Stimulated activated CD4-positive, alpha-beta T cell treated with anti-CD3 and anti-CD28 coated beads, TNF-alpha, amount 100 ng/mL, for 4 hours (primary cell): ENCODE measurements at places on chromosomes 1 and 21.

- DNase-seq: no peak
These were observed 21.3 kb downstream of the DENND2C start for GRCh38 chr1:114648503-114648902.

DNA sequence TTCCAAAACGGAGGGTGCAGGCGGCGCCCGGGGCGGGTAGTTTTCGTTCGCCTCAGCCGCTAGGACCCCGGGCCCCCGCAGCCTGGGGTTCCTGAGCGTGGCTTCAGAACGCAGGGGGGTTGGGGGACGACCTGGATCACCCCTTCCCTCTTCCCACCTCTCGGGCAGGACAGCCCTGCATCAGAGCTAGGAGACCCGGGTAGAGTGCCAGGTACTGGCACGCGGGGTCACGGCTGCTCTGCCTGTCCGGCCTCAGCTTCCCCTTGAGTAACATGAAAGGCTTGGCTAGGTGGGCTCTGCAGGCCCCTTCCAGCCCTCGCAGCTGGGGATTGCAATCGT lies 484 bp downstream of the DFFB start:
- DNase-seq: no peak

DNA sequence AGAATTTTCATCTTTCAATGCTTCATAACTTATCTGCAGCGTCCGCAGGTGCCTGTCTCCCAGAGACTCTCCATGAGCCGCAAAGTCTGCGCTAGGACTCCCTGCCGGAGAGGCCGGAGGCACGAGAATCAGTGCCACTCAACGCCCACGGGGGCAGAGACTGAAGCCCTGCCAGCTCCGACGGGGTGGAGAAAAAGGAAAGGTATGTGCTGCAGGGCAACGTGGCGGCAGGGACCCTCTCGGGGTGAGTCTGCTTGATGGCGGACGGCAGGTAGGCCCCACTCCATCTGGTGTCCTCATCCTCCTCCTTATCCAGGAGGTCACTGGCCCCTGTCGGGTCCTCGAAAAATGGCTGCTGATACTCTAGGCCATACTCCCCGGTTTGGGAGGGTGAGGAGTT lies 21.9 kb upstream of the MRPS14 start:
- no peak for DNase-seq

DNA sequence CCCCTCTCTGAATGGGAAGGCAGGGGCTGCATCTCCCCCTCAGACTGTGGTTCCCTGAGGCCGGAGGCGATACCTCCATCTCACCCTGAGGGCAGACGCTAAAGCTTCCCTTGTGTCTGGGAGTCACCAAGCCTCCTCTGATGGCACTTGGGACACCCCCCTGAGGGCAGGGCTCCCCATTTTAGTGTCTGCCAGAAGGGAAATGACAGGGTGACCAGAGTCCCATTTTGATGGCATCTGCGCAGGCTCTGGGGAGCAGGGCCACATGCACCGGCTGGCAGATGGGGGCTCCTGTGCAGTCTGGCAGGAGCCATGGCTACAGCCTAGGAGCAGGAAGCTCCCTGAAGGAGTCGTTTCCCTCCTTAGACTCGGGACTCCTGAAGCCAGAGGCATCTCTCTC lies 1.7 kb downstream of the S100A2 start:
- no peak for DNase-seq

DNA sequence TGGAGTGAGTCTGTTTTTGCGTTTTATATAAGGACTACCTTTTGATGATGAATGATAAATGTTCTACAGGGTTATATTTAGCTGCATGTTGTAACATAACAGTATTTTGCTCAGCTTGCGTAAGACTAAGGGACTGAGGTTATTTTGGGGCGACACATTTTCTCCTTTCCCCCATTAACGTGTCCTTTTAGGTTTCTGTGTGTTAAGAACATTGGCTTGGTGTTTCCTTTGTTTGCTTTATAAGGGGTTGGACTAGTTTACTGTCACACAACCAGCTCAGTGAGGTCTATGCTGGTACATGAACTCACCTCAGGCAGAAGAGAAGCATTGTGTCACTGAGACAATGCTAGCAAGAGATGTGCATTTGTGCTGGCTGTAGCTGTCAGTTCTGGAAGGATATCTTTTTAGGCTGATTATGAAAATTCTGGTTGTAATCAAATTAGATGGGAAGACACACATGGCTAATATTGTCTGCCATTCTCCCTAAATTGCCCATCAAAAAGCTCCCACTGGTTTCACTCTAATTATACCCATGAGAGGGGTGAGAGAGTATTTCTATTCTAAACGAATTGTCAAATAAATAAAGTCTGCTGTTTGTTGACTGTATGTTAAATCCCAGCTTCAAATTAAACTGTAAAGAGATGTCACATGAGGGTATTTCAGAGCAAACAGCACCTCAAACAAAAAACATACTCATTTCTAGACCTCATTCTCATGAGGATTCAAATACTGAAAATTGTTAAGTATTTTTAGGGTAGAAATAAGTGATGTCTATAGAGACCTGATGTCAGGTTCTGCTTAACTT lies 62.6 kb downstream of the CDC14A start:
- DNase-seq: no peak

- no peak for DNase-seq
These were observed 64.7 kb upstream of the ANGPTL1 start for GRCh38 chr1:178935610-178936009.

- DNase-seq: no peak
These were observed 37.4 kb upstream of the WASF2 start for GRCh38 chr1:27527223-27527889.

DNA sequence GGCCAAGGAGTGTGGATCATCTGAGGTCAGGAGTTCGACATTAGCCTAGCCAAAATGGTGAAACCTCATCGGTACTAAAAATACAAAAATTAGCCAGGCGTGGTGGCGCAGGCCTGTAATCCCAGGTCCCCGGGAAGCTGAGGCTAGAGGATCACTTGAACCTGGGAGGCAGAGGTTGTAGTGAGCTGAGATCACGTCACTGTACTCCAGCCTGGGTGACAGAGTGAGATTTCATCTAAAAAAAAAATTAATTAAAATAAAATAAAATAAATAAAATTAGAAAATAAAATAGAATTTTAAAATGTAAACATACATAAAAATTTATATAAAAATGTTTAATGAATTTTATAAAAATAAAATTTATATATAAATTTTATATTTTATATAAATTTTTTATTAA lies 5.8 kb upstream of the VPS26C start:
- no peak for DNase-seq

DNA sequence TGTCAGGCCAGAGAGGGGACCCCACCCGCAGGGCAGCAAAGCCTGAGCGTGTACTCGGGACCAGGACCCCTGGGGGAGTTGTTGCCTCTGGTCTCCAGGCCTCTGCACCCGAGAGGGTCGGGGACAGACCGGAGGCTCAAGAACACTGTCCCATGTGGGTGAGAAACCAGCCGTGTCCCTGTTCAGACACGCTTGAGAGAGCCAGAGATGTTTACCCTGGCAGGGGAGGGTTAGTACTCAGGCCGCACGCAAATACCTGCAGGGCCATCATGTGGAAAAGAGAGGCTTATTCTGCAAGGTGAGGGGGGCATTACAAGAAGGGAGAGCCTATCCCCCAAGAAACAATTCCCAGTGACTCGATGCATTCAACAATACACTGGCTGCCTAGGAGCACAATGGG lies 74.0 kb upstream of the ARHGEF16 start:
- no peak for DNase-seq

DNA sequence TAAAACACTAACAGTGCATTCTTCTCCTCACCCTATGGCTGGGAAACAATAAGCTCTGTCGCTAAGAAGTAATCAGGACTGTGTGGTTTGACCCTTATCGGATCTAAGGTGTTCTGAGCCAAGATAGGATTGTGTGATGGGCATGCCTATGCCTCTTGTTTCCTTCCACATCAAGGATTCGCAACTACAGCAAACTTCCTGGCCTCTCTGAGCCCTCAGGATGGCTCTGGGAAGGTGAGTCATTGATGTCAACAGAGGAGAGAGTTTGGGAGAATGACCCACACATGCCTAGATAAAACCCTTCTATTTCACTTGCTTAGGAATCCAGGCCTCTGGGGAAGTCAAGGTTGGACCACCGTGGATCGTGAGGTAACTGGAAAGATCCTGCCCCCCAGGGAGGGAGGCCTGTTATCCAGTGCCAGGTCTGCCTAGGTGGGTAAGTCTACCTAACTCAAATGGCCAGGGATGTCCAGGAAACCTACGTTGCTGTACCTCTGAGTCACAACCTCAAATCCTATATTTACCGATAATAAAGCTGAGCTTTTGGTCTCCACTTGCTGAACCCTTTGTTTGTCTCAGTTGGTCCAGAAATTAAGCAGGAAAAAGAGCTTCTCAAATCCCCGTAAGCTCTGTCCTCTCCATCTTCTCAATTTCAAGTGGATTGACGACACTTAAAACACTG lies 27.4 kb downstream of the TIAM1 start:
- DNase-seq: no peak

DNA sequence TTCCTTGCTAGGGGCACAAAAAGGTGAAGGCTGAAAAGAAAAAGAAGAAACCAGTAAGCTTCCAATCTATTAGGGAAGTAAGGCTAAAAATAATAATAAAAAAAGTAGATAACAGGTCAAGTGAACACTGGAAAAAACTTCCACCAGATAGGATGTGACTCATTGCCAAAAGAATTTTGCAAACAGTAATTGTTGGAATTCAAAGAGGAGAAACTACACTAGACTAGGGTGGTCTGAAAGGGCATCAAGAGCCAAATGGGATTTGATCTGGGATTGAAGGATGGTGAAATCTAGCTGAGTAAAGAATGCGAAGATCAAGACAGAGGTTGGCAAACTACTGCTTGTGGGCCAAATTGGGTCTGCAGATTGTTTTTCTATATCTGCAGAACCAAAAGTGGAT lies 6.0 kb upstream of the ST6GALNAC3 start:
- no peak for DNase-seq

DNA sequence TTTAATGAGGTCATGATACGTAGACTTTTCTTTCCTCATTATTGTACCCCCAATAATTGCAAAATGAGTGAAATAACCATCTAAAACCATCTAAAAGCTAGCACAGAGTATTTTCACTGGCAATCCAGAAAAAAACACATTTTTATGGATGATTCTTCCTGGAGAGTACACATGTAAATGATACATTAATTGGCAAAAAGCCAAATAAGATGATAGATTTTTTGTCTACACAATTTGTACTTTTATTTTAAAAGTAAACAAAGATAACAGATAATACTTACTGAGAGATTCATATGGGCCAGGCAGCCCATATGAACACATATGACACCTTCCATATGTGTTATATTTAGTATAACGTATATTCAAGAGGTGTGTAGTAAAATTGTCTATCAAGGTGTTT lies 2.5 kb upstream of the KRTAP19-7 start:
- no peak for DNase-seq

DNA sequence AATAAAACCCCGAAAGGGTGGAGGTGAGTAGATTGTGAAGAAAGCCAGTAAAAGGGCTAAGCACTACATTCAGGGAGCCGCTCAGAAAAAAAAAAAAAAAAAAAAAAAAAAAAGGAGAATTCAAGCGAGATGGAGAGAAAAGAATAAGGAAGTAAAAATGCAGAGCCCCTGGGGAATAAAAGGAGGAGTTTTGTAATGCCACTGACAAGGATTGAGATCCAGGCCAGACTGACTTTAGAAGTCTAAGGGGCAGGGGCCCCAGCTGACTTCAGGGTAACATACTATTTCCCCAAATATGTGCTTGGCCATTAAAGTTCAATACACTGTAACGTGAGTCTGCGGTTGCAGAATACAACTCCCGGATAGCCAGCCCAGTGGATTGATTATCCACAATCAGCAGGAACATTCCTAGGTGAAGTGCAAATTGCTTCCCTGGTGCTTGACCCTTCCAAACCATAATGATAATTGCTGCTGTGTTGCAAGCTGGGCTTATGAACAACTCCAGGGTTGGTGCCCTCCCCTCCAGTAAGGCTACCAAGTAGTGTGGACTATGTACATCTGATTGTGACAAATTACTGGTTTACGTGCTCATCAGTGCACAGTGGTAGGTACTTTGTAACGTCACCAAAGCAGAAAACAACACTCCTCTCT lies 30.7 kb upstream of the RRP15 start:
- DNase-seq: no peak

- no peak for DNase-seq
These were observed 98.7 kb downstream of the OBSCN start for GRCh38 chr1:228306275-228307217.

- DNase-seq: no peak
These were observed 16.3 kb downstream of the PHGDH start for GRCh38 chr1:119727991-119728390.

DNA sequence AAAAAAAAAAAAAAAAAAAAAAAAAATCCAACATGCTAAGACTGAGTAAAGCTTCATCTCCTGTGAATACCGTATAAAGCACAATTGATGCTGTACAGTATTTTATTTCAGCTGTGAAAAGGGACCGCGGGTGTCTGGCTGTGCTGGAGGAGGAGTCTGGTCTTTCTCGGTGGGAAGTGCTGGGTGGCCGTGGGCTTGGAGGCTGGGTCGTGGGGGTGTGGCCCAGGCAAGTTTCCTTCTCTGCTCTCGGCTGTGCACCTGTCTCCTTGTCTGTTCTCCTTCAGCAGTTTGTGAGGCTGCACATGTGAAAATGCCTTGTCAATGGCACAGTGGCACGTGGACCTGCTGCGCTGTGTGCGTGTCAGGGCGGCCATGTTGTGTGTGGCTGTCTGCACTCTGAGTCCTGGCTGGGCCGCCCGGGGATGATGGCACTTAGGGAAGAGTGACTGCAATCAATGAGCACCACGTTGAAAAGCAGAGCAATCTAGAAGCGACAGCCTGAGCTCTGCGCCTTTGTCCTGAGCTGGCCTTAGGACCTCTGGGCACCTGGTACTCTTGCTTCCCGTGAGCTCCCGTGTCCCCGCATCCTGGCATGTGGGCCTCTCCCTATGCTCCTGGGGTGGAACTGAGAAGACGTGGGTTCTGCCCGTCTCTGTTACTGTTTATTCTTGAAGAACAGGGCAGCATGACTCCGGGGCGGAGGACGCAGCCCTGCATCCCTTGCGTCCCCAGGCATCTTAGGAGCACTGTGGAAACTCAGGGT lies 14.5 kb downstream of the AGPAT3 start:
- no peak for DNase-seq

GRCh38 chr1:224656392-224656791 lies 40.3 kb downstream of the CNIH3 start:
- DNase-seq: no peak

- no peak for DNase-seq
These were observed 39.1 kb downstream of the CRB1 start for GRCh38 chr1:197307136-197307535.

DNA sequence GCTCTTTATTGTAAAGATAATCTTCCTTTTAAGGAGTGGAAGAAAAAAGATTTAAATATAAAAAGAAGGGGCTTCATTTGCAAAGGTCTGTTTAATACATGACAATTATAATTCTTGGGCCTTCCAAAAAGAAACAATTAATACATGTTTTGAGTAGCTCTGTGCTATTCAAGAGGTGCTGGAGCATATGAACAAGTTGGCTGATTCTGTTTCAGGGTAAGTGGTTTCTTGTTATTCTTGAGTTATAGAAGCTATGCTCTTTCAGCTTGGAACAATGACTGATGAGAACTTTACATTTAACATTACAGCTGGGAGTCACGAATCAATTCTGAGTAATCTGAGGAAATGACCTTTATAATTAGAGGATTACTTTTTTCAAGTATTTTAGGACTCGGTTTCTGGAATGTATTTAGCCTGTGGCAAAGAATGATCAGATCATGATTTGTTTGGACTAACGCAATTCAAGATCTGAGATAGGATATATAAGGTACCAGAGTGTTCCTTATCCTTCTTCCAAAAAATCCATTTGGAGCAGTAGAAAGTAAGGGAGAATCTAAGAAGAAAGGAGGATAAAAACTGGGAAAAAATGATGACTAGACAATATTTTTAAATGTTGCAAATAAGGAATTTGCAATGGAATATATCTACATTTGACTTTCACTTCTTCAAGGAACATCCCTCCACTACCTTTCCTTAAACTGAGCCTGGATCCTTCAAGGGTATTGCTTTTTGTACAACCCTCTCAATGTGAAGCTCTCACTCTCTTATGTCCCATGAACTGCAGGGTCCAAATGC lies 77.1 kb upstream of the KCTD3 start:
- no peak for DNase-seq
